IPS-NIHi11 (cell line): ENCODE measurements at places on chromosomes 7 and 10.
A peak's percentile ranks its signal among the peaks of the same experiment; 100 is the strongest.

DNA sequence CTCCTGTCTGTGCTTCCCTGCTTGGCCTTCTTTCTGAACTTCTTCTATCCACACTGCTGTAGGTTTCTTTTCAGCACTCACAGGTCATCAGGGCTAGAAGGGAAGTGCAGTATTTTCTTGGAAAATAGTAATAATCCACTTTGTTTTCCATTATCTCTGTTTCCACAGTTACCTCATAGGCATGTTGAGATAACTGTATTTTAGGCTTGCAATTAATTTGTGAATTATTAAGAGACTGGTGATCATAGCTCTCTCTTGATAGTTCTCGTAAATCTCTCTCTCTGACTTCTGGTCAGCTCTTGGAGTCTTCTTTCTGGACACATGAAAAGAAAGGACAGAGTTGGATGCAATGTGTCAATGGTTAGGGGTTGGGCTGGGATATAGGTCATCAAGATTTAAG lies 243.6 kb upstream of the IGFBP3 start:
- no peak for DNase-seq

DNA sequence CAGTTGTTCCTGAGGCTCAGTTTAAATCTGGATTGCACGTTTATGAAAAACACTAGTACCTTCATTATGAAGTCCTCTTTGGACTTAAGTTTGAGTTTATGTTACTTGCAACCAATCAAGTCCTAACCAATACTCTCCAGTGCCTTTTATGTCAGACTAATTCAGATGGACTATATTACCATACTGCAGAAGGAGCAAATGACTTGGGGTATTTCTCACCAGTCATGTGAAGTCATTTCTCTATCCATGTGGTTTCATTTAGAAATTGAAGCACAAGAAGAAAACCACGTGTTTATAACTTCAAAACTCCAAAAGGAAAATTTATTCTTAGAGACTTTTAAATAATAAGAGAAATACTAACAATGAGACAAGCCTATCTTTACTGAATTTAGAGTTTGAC lies 201.6 kb downstream of the MBL2 start:
- no peak for DNase-seq

DNA sequence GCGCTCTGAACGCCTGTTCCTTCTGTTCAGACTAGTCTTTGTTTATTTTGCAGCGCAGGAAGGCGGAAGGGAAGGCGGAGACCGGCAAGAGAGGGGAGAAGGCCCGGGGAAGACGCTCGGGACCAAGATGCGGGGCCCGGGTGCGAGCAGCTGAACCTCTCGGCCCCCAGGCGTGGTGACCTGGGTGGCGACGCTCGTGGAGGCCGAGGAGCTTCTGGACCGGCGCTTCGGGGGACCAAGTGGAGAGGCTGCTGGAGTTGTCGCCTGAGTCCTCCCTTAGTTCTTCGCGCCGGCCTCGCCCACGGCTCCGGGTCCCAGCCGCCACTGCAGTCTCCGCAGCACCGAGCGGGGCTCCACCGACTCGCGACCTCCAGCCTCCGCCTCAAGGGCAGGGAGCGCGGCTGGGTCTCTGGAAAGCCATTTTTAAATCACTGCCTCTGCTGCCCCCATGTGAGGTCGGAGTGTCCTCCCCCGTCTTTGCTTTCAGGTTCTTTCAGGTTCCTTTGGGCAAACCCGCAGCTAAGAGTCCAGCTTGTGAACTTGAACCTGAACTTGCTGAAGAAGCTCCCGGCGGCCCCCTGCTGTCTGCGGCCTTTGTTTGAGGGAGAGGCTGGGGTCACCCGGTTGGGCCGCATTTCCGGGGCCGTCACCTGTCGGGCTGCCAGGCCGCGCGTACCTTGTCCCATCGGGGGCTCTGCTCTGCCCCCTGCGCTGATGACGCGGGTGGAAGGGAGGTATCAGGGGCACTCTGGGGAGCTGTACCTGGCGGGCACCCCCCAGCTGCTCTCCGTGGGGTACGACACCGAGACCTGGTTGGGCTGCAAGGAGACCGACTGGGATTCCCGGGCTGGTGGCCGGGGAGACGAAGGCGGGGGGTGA lies 136.0 kb downstream of the KIF20B start:
- DNase-seq, result peak; percentile 33

GRCh38 chr7:98562381-98562823 lies 54.7 kb upstream of the NPTX2 start:
- DNase-seq, result no peak

GRCh38 chr7:22200238-22200637 lies 156.7 kb downstream of the RAPGEF5 start:
- no peak for DNase-seq

DNA sequence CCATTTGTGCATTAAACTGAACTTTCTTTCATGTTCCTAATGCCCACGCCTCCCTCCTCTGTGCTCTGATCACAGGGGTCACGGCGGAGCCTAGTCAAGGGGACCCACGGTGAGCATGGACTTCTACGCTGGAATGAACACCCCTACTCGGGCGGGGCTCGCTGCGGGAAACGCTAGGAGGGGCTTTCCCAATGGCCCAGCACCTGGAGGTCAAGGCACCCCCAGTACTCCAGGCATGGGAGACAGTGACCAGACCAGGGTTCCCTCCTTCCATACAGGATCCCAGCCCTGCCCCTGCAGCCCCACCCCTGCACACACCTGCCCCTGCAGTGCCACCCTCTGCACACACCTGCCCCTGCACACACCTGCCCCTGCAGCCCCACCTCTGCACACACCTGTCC lies 27.1 kb upstream of the NKX6-2 start:
- DNase-seq, result no peak

- DNase-seq, result no peak
These were observed 52.6 kb upstream of the TMEM106B start for GRCh38 chr7:12158334-12159060.

DNA sequence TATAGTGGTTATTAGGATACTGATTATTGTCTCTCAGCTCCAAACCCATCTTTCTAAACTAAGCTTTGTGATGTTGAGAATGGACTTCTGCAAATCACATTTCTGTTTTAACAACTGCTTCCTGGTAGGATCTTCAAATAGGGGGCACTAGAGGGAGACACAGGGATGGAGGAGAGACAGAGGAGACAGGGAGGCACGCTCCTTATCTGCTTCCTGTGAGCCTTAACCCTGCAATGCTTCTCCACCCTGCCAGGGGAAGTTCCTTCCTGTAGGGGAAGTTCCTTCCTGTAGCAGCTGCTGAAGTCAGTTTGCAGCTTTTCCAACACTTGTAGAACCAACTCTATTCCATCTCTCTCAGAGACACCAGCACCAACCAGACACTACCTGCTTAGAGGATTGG lies 847.2 kb downstream of the CCSER2 start:
- peak; percentile 33 for DNase-seq

DNA sequence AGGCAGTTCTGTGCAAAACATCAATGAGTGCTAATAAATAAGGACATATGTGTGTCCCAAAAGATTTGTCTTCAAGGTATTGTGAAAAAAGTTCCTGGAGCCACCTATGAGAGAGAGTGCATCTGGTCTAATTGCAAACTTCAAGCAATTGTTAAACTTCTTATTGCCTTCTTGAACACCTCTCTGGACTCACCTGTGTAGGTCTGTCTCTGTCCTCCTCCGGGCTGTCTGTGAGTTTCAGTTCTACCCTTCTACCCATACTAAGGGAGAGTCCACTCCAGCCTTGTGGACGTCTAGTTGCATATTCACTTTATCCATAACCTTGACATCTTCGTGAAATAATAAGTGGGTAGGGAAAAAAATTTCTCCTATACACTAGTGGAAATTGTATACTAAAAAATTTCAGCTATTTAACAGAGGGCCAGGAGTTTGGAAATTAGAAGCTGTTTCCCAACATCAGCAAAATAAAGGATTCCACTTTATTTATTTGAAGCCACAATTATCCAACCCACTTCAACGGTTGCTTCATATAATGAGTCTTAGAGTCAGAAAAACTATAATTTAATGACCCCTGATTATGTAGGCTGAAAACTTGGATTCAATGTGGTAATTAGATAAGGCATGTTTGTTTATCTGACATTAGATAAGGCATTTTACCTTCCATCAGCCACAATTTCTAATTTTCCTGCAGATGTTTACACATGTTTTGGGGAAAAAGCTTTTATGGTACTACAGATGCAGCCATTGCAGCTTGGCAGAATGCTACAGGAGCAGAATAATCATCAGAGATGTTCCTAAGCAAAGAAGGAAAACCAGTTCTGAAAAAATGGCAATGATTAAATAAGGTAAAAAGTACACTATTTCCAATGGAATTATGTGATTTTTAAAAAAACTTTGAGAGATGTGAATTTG lies 150.8 kb upstream of the FAM3C start:
- DNase-seq, result peak; percentile 17

GRCh38 chr7:54632696-54633095 lies 90.5 kb downstream of the VSTM2A start:
- no peak for DNase-seq

DNA sequence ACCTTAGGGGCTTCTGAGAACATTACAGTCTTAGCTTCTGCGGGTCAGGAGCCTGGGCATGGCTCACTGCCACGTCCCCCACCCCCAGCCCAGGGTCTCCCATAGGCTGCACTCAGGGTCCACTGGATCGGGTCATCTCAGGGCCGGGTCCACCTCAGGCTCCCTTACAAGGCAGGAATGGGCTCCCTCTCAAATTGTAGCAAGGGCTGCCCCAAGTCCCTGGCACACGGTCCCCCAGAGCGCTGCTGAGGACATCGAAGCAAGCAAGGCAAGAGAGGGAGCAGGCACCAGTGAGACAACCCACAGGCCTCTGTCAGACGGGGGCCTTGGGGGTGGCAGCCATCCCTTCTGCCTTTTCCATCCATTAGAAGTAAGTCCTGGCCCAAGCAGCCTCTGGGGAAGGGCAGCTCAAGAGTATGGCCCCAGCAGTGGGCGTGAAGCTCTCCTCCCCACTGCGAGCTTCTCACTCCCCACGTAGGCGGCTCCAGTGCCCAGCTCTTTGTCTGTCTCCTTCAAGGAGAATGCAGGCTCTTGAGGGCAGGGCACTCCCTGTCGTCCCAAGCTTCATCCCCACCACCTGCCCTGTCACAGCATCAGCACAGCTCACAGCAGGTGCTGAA lies 18.0 kb upstream of the RET start:
- no peak for DNase-seq

GRCh38 chr7:68748934-68749900 lies 849.1 kb upstream of the AUTS2 start:
- DNase-seq, result no peak

DNA sequence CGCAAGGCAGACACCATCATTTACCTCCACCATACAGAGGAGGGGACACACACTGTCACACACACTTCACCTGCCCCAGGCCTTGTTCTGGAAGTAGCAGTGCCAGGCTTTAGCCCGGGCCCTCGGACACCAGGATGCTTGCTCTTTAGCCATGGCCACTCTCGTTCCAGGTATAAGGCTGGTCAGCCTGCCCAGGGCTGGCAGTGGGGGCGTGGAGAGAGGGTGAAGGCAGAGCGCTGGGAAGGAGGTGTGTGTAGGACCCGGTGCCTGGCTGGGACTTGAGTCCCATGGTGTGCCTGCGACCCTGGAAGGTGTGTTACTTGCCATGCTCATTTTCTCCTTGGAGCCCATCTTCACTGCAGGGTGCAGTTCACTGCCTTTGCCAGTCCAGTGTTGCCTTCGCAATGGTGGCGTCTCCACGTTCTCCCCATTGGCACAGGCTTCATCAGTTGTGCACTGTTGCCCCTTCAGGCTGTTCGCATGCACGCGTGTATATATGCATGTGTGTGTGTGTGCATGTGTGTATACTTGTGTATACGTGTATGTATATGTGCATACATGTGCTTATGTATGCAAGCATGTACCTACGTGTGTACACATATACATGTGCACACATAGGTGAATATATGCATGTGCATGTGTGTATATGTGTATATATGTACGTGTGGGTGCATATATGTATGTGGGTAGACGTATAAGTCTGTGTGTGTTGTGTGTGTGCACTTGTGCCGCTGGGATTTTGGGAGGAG lies 153.4 kb downstream of the CAMK1D start:
- no peak for DNase-seq

DNA sequence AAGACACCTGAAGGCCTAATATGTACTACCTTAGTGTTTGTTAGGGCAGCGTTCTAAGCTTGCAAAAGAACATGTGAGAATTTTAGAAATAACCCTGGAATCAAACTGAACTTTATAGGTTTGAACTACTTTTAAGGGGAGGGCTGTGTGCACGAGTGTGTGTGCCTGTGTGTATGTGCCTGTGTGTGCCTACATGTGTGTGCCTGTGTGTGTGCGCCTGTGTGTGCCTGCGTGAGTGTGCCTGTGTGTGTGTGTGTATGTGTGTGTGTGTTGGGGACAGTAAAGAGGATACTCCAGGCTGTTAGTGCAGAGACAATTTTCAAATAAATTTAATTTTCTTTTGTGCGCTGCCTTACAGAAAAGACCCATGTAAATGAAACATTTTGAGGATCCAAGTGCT lies 68.1 kb upstream of the WDR11 start:
- no peak for DNase-seq
